ENCODE measurements at places on chromosomes 3 and 15.

GRCh38 chr15:58530056-58530590 is 98.3 kb downstream of the LIPC start:
- DNase-seq: no peak

GRCh38 chr3:157109267-157110141 is 50.4 kb downstream of the CCNL1 start:
- DNase-seq: no peak

DNA sequence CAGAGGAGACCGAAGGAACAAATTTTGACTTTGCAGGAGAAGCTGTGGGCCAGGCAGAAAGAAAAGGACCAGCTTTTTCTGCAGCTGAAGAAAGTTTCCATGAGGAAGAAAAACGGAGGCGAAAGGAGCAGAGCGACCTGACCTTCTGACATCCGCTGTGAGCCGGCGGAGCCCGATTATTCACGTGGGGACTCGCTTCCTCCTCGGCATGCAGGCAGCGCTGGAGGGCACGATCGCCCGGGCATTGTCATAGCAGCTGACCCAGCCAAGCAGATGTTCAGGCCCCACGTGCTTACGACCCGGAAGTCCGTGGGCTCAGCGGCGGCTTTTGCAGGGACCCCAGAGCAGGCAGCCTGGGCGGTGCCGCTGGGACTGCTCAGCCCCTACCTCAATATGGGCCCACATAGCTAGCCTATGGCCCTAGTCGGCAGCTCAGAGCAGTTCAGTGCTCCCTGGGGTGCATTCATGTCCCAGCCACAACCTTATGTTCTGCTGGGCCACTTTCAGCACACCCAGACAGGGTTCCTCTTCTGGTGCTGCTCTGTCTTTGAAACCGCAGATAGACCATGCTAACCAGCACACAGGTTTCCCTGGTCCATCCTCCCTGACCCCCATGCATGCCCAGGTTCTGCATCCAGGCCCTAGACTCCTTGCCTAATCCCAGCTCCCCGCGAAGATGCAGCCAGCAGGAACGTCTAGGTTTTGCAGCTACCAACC is 10.5 kb upstream of the EIF4A2 start:
- peak; percentile 88 for DNase-seq

DNA sequence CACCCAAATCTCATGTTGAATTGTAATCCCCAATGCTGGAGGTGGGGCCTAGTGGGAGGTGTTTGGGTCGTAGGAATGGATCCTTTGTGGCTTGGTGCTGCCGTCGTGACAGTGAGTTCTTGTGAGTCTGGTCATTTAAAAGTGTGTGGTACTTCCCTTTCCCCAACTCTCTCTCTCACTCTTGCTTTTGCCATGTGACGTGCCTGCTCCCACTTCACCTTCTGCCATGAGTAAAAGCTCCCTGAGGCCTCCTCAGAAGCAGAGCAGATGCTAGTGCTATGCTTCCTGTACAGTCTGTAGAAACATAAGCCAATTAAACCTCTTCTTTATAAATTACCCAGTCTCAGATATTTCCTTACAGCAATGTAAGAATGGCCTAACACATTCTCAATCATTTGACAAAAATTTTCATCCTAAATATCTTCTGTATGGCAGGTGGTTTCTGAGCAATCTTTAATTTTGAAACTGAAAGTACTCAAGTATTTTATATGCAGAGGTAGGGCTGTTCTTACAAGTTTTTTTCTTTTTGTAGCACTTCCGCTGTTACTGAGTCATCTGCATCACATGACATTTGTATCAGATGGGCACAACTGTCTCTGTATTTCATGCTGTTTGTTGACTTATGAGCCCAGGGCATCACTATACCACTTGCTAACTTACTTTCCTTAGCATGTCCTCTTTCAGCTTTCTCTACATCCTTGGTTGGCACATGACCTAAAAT is 8.8 kb downstream of the RPL39L start:
- peak; percentile 67 for DNase-seq

GRCh38 chr3:23170291-23170690 is 32.8 kb upstream of the UBE2E2 start:
- DNase-seq: no peak

DNA sequence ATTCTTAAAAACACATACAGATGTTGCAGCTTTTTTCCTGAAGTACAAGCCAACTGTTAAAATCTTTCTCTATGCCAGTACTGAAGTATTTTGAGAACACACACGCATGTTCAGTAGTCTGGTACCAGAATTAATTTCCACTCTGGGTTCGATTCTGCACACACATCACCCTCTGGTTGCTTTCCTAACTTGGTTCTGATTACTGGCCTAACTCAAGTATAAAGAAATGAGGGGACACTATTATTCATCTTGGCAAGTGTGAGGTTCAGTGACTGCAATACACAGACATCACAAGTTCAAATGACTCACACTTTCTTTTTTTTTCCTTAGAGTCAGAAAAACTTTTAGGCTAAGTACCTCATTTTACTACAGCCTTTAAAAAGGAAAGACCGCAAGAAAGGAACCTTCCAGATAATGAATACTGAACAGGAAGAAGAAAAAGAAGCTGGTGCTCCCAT is 37.4 kb upstream of the LDHAL6B start:
- DNase-seq: no peak

GRCh38 chr15:40217166-40217824 is 21.6 kb upstream of the PAK6 start:
- no peak for DNase-seq

DNA sequence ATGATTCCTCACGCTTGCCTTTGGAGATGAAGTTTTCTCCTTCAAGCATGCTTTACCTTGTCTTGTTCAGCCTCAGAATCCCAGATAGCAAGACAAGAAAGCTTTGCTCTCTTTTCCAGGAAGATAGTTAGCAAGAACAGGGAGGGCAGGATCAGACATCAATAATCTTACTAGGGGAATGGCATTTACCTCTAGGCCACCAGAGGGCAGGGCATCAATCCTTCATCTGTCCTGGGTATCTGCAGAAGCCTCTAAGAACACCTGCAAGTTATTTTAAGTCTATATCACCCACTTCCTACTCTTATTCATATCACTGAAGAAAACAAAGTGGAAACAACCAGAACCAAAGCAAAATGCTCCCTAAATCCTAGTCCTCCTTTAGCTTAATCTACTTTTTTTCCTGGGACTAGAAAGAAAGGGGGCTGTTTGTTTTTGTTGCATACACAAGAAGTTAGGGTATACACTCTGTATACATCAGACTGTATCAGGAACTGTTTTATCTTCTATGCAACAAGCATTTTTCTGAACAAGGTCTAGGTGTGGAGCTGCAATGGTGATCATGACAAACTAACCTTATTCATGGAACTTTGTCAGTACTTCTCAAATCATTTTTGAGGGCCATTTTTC is 862.5 kb downstream of the CADM2 start:
- no peak for DNase-seq

GRCh38 chr15:38503496-38503895 is 49.6 kb downstream of the FAM98B start:
- no peak for DNase-seq

DNA sequence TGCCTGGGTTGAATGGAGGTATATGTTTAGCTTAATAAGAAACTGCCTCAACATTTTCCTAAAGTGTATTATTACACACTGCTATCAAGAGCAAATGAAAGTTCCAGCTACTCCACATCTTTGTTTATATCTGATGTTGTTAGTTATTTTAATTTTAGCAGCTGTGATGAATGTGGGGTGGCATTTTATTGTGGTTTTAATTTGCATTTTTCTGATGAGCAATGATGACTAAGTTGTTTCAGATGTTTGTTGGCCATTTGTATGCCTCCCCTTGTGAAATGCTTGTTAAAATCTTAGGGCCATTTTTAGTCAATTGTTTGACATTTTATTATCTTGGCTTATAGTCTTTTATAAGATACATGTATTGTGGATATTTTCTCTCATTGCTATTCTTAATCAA is 260.4 kb upstream of the SLCO3A1 start:
- no peak for DNase-seq

DNA sequence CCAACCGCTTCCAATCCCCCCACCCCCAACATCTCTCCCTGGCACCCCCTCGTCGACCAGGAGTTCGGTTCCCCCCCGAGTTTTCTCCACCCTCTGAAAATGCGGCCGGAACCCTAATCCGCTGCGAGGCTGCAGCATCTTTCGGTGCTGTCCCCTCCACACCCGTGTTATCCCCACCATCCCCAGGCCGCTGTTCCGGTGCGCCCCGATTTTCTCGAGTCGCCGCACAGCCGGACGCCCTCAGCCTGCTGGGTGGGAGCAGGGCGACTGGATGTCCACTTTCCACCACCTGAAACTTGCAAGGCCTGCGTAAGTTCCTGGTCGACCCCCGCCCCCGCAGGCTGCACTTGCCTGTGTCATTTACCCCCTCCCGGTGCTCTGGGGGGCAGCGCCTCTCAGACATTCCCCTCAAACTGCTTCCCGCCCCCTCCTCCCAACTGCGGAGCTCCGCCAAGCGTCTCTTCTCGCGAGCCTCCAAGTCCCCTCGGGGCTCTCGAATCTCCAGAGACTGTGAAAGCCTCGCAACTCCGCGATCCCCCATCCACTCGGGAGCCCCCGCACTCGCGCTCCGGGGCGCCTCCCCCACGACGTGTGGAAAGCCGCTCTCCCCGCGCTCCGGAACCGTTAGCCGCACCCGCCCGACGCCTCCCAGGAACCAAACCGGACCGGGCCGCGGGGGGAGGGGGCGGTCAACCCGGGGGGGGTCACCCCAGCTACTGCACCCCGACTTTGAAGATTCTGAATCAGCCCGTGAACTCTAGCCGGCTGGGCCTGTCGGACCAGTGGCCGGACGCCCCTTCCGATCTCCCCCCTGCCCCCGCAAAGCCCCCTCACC is 566 bp downstream of the ETV5 start:
- peak; percentile 71 for DNase-seq

DNA sequence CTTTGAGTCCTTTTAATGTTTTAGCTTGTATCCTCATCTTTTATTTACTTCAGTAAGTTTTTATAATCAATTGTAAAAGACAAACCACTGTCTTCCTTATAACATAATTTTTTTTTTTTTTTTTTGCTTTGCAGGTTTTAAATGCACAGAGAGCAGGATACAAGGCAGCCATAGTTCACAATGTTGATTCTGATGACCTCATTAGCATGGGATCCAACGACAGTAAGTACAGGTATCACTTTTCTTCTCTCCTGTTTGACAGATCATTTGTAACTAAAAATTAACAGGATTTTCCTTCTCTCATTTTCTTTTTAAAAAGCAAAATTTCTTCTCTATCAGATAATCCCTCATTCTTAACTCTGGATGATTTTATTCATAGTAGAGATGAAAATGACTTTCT is 75.4 kb downstream of the PFN2 start:
- DNase-seq: no peak

DNA sequence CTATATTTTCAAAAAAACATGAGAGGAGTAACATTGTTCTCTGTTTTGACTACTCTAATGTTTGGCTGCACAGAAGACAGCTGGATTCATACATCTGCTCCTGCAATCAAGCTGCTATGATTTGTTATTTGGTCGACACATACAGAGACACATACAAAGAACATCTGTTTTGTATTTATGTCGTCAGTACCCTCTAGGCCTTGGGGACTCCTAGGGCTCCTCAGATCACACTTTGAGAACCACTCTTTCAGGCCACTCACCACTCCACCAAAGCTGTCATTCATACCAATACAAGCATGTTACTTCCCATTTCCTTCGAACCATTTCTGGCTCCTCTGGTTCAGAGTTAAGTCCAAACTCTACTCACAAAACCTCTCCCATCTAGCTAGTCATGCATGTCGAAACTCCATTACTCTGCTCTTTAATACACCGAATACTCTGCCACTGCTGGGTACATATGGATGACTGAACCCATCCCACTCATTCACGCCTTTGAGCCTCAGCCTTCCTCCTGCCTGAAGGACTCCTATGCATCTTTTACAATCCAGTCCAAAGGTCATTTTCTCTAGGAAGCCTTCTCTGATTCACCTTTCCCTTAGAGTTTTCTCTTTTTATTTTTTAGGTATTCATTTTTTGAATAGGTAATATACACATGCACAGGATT is 102.9 kb upstream of the ARHGEF3 start:
- no peak for DNase-seq

DNA sequence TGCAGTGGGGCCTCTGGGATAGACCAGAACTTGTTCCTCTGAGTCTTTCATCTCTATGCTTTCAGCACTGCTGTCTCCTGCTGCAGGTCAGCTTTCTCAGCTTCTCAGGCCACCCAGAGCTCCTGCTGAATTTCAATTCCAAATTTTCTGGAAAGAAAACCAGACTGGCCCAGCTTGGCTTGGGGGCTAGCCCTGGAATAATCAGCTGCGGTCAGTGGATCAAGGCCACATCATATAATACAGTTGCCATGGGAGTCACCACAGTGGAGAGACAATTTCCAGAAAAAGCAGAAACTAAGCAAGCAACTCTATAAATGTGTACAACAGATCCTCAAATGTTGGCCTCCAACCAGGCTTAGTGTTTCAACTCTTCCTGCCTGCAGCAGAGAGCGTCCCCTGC is 91.1 kb upstream of the SLC24A5 start:
- no peak for DNase-seq
